Stimulated activated CD4-positive, alpha-beta T cell treated with anti-CD3 and anti-CD28 coated beads, Interleukin-1b, Interleukin-23, amount 100 ng/mL, for 4 hours (primary cell): ENCODE measurements at places on chromosomes 7 and 10.

DNA sequence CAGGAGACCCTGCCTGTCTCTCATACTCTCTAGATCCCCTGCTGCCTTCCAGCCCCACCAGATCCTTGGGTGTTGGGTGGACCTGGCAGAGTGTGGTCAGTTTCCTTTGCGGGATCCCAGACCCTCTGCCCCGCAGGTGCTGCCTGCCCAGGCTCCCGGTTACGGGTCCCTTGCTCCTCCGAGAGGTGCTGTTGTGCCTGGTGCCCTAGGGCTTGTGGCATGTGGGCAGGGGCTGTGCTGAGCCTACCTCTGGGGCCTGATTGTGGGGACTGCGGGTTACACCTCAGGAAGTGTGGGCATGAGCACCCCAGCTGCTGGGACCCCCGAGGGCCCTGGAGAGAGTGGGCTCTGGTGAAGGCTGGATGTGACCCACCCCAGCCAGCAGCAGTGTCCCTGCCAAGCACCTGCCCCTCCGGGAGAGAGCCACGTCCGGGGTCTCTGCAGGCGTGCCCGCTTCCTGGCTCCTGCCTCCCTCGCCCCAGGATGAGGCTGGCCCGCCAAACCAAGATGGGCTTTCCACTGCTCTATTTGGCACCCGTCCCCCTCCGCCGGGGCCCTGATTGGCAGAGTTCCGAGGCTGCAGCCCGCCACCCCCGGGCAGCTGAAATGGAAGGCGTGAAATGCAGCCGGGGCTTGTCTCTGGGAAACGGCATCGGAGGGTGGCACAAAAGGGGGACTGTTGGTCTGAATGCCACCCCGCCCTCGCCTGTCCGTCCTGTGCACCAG lies 17.0 kb downstream of the CLIP2 start:
- DNase-seq, result no peak

DNA sequence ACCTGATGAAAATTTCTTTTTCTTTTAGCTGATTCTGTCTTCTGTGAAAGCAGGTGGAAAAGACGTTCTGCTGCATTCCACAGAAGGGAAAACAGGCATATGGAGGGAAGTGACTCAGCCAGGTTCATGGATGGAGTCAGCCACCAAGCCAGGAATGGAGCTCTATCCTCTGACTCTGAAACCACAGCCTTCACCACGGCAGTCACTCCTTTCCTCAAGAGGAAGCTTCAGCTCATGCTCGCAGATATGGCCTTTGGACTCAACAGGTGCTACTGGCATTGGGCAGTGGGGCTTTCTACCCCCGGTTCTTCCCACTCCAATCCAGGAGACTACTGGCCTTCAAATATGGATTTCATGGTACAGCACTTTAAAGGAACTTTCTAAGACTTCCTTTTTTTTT lies 11.5 kb upstream of the PLAU start:
- no peak for DNase-seq

- DNase-seq, result no peak
These were observed 42.1 kb upstream of the NOBOX start for GRCh38 chr7:144445590-144445989.

DNA sequence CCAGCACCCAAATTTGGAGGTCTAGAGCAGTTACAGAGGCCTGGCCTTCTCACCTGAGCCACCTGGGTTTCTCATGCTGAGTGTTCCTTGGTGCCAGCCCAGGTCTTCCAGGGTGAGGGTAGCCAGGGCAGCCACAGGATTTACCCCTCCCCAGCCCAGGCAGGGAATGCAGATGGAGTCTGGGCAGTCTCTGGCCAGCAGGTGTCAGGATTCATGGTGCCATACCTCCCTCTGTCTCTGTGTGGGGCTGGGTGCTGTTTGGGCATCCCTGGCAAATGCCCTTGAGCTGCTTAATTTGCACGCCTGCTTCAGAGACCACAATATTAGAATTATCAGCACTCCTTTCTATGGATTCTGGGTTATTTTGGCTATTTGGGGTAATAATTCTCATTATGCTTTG lies 246.7 kb downstream of the GFRA1 start:
- DNase-seq, result no peak

- peak; percentile 18 for DNase-seq
These were observed 14.7 kb upstream of the CAMK2G start for GRCh38 chr10:73889014-73889413.

GRCh38 chr7:957418-958220 lies 3.1 kb upstream of the ADAP1 start:
- DNase-seq, result no peak

DNA sequence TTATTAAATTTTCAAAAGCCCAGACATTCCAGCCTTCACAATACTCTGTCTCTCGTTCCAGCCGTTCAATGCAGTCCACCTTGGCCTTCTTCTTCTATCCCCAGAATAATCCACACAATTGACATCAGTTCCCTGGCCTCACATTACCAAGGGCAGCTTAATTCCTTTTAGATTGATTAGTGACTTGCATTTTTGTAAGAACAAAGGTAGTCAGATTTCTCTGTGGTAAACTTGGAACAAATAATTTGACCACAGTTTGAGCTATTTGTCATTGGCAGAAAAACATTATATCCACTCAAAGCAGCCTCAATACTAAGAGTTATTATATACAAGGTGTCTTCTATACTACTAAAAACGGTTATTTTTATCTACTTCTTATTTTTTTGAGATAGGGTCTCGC lies 5.1 kb upstream of the CYTH3 start:
- no peak for DNase-seq

- no peak for DNase-seq
These were observed 30.3 kb upstream of the PAX2 start for GRCh38 chr10:100715101-100715444.

GRCh38 chr7:79529214-79529880 lies 75.9 kb upstream of the MAGI2 start:
- no peak for DNase-seq

GRCh38 chr10:97494151-97494550 lies 4.1 kb downstream of the MMS19 start:
- DNase-seq, result no peak

DNA sequence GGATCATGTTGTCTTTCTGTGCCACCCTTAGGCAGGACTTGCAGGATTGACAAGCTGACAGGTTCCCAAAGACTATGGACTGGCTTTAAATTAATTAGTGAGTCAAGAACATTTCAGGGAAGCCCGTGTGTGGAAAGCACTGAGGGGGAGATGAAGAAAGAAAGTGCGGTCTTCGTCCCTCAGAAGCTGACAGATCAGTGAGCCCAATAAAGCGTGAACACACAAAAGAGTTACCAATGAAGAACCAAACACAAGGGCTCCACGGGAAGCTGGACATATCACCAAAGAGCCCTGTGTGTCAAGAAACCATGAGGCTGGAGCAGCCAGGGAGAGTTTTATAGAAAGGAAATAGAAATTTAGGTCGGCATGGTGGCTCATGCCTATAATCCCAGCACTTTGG lies 725.8 kb downstream of the PARD3 start:
- no peak for DNase-seq

- no peak for DNase-seq
These were observed 2.2 kb downstream of the OGDHL start for GRCh38 chr10:49759787-49760551.

GRCh38 chr10:100655760-100656421 lies 89.5 kb upstream of the PAX2 start:
- DNase-seq, result peak; percentile 14

DNA sequence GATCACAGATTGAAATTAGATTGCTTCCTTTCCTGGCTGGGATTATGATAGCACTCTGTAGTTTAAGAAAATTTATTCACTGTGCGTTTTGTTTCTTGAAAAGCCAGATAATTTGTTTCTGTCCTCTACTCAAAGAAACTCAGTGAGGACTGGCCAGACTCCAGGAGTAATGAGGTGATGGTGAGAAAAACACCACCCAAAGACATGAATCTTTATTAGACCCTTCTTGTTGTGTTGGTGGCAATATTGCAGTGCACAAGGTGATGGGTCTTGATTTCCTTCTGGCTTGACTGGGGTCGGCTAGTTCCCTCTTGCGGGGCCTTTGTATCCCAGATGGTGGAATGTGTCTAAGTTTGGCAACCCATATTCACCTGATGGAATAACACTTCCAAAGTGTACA lies 756.8 kb downstream of the LRMDA start:
- no peak for DNase-seq

DNA sequence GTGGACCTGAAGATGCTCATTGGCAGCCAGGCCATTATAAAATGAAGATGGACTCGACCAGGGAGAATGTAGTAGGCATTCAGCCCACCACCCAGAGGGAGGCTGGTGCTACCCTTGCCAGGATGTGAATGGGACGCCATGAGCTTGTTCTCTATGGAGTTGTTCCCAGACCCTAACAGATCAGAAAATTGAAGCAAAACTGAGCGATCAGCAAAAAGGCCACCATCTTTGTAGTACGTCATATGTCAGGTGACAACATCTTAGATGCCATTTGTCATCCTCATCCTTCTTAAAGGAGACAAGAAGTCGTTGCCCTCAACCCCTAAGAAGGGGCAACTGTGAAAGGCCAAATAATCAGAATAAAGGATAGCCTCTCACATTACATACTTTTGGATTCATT lies 61.7 kb downstream of the DOCK1 start:
- no peak for DNase-seq

- DNase-seq, result no peak
These were observed 72.8 kb downstream of the FGFR2 start for GRCh38 chr10:121525251-121526134.
